ENCODE measurements at places on chromosomes 4 and X.
A peak's percentile ranks its signal among the peaks of the same experiment; 100 is the strongest.

DNA sequence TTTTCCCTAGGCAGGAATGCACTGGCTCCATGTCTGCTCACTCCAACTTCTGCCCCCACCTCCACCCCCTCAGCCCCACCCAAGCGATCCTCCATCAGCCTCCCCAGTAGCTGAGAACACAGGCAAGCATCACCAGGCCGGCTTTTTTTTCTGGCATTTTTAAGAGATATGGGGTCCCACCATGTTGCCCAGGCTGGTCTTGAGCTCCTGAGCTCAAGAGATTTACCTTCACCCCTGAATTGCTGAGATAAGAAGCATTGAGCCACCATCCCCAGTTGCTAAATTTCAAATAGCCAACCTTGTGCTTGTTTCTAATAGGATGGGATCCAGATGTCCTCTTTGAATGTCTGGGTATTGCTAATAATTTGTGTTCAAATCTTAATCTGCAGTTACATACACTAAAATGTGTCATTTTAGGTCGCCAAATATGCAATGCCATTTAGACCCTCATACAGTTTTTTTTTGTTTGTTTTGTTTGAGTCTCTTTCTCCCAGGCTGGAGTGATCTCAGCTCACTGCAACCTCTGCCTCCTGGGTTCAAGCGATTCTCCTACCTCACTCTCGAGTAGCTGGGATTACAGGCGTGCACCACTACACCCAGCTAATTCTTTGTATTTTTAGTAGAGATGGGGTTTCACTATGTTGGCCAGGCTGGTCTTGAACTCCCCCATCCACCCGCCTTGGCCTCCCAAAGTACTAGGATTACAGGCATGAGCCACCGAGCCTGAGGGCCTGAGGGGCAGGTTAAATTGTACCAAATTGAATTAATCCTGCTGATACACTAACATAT lies 8.8 kb downstream of the LARP7 start:
- DNase-seq = no peak

DNA sequence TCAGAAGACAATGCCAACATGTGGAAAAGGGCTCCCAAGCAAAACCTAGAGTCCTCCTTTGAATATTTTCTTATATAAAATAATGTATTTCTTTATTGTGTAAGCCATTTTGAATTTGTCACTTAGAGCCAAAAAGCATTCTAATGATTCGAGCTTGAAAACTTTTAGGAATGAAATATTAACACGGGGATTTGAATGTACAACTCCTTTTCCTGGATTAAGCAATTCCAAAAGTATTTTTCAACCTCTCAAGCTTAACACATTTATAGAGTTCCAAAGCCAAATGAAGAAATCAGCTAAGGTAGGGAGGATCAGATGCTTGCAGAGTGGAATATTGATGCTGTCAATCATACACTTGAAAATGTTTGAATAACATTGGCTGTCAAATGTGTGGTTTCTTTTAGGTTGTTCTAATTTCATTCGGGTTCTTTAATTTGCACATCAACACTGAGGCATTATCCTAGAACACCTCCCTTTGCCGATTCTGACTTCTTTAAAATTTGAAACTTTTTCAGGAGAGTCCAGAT lies 67.2 kb upstream of the ETNPPL start:
- no peak for DNase-seq

DNA sequence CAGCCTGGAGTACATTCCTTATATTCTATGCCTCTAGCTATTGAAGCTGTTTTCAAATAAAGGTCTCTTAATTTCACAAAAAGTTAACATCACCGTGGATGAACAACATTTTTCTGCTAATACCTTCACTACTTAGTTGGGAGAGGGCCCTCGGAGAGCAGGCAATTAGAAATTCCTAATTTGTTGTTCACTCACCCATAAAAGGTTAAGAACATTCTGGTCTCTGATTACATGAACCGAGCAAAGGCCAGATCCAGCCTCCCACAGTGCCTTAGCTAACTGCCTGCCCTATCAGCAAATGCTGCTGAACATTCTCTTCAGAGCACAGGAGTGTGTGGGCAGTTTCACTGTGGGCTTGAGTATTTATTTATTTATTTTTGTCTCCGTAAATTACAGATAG lies 36.0 kb upstream of the TTC29 start:
- DNase-seq = no peak

DNA sequence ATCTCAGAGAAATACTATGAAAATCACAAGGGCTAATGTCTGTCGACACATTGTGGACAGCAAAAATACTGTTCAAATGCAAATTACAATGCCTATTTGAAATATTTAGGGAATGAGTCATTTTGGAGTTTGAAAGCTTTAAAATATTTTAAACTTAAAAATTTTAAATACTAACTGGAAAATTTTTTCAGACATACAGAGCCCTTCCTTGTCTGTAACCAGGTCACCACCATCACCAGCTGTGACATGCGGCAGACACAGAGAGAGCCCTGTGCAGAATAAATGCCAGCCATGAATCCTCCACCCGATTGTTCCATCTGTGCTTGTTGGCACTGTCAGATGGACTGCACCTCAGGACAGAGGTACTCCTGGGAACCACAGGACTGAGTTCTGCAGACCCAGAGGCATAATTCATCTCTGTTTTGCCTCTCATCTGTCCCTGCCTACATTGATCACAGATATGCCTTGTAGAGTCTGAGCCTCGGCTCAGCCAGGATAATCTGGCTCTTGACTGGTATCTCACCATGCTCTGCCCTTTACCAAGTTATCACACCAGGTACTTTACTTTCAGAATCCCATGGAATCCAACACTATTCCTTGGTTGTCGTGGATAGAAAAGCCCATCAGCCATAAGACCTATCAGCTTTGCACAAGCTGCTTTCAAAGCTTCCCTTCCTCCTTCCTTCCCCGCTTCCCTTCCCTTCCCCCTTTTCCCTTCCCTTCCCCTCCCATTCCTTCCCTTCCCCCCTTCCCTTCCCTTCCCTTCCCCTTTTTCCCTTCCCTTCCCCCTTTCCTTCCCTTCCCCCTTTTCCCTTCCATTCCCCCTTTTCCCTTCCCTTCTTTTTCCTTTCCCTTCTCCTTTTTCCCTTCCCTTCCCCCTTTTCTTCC lies 67.2 kb downstream of the TBC1D9 start:
- DNase-seq = no peak

DNA sequence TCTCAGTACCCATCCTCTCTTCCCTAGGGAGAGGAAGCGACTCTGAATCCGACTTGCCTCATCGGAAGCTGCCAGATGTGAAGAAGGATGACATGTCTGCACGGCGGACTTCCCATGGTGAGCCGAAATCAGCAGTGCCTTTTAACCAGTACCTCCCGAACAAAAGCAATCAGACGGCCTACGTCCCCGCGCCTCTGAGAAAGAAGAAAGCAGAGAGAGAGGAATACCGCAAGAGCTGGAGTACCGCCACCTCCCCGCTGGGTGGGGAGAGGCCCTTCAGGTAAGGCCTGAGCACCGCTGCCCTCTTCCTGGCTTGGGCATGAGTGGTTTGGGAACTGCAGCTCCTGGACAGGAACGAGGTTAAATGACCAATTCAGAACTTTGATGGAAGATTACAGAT lies 81.2 kb downstream of the LIMCH1 start:
- no peak for DNase-seq

DNA sequence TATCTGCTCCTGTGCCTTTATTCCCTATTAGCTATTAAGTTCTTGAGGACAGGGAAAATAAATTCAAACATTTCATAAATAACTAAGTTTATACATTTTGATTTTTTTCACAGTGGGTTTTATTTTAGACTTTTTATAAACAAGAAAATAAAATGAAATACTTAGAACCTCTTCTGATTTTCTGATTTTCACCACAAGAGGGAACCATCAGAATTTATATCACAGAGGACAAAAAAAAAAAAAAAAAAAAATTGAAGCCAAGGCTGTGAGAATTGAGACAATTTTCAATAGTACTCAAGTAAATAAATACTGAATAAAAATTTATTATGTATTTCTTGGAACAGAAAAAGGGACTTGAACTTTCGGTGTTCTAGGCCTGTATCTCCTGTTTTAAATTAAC lies 288.1 kb downstream of the SH3BGRL start:
- DNase-seq = peak; percentile 0

GRCh38 chr4:26937567-26937966 lies 76.9 kb downstream of the STIM2 start:
- DNase-seq = no peak

- DNase-seq = no peak
Measured at GRCh38 chrX:68252664-68253063, 180.6 kb downstream of the OPHN1 start.

DNA sequence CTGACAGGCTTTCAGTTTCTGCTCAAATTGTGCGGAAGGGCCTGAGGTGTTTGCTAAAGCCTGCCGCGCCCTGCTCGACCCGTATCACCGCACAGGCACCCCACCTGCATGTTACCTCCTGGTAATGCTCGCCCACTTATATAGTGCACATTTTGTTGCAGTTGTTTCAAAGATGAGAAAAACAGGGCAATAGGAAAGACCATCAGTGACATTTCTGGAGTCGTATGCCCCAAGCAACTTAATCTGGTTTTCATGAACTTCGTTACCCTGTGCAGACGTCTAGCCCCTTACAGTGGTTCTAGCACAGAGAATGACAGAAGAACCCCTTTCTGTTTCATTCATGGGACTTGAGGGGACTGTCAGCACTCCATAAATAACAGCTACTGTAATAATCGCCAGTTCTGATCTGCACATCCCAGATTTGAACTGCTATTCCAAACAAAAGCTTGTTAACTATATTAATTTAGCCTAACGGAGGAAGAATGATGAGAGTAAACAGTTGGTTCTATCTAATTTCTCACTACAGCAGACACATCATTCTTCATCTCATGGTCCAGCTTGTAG lies 940 bp upstream of the DCTD start:
- DNase-seq = no peak

DNA sequence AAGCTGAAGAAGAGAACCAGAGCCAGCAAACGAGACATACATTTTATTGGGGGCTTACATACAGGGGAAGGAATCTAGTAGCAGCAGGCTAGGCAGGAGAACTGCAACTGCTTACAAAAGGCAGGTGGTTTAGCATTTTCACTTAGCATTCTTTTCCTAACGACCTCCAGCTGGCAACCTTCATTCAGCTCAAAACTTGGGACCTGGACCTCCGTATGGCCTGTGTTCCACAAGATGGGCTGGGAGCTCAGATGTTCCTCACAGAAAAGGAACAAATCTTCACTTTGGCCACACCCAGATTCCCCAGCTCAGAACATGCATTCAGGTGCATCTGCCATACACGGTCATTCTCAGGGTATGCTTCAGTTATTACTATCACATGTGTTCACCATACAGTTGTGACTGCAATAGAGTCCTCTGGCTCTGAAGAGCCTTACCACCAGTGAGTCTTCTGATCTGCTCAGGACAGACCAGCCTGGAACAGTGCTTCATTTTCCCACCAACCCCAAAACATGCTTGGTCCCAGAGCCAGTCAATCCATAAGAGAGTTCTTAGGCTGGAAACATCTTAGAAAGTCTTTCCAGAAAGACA lies 29.6 kb upstream of the AP1AR start:
- no peak for DNase-seq

GRCh38 chr4:135382280-135382959 lies 1180.8 kb upstream of the PABPC4L start:
- DNase-seq = no peak

- DNase-seq = no peak
Measured at GRCh38 chrX:9071031-9071650, 37.2 kb upstream of the FAM9B start.

DNA sequence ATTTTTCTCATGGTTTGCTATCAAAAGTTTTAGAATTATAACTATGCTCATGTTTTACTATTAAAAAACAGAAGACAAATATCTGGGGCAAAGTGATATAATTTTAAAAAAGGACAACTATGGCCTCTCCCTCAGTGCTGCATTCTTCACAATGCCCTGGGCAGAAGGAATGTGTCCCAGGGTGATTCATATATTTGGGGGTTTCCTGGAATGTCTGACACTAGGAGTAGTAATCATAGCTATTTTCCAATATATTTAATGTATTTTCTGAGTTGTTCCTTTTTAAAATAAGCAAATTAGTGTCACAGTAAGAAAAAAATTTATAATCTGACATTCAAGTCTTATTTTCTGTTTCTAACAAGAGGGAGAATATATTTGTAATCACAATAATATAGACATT lies 281.7 kb downstream of the UNC5C start:
- no peak for DNase-seq

DNA sequence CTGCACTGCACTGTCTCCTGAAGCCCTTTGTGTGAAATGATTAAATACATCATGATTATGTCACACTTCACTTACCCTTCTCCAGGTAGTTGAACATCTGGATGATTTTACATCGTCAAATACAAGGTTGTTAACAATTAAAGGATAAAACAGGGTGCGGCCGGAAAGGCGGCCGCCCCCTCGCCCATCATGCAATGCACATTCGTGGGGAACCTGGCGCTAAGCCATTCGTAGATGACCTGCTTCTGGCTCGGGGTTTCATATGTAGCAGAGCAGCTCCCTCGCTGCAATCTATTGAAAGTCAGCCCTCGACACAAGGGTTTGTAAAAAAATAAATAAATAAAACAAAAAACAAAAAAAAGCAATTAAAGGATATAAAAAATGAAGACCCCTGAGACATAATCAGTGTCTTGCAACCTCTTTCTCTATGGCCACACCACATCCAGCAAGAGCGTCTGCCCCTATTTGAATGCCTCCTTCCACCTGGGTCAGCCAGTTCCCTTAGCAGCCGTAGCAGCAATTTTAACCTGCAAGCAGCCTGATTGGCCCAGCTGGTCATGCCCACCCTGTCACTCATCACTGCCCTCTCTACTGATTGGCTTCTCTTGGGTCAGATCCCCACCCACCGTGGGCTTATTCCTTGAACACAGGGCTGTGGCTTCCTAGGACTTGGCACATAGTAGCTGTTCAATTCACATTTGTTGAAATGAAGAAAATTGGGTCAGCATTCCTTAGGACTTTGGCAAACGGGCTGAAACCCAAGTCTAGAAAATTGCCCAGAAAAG lies 147.8 kb upstream of the PSAPL1 start:
- DNase-seq = no peak

DNA sequence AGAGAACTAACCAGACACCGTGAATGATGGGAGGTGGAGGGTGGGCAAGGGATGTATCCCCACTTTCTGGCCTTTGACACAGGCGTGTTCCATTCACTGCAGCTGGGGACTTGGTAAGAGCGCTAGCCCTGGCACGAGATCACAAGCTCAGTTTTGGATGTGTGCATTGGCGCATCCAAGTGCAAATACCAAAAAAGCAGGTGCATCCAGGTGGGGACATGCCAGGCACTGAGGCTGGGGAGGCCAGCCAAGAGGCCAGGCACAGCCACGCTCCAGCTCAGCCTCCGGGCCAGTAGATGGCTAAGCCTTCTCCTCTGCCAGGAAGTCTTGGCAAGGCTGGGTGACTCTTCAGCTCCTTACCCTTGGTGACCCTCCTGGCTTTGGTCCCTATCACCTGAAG lies 4.4 kb upstream of the ZFP92 start:
- no peak for DNase-seq

DNA sequence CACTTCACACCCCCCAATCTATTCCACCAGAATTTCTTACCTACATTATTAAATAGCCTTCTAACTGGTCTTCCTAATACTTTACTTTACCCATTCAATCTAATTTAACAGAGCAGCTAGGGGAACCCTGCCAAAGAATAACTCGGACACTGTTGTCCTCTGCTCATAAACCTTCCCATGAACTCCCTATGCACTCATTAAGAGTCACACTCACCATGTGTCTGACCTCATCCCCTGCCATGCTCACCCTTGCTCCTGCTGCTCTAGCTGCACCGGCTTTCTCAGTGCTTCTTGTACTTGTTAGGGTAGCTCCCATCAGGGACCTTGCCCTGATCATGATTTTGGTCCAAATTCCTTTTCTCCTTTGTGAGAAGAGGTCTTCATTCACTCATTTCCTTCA lies 54.6 kb upstream of the GUCY1A1 start:
- no peak for DNase-seq

Data from LoVo (cell line).